Caki2 (cell line): ENCODE measurements at places on chromosomes 5 and 9.

DNA sequence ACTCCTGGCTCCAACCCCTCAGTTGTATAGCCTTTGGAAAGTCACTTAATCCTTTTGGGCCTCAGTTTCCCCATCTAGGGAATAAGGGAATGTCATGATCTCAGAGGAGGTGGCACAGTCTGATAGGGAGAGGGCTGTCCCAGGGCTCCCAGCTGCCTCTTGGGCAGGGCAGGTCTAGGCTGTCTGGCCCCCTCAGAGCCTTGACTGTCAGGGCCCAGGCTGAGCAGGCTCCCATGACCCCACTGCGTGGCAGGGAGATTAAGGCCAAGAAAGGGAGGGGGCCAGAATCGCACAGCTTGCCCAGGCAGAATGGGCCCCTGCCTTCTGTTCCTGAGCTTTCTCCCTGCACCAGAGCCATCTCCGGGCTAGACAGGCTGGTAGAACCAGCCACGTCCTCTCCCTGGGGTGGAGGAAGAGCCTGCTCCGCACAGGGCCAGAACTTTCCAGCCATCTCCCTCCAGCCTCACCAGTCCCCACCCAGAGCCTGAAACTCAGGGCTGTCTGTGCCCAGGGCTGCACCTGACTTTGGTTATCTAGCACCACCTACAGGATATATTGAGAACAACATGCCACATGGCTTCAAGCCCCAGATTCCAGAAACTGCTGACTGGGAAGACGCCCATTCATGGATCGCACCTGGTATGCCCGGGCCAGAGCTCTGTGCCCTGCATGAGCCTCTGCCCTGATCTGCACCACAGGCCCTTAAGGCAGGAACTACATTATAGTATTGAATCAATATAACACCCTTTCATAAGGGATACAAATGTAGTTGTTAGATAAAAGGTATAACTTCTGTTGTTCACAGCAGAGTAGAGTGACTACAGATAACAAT is 32.1 kb downstream of the NAIF1 start:
- peak; percentile 83 for DNase-seq

- DNase-seq, result no peak
Measured at GRCh38 chr5:142667831-142668230, 18.1 kb downstream of the FGF1 start.

DNA sequence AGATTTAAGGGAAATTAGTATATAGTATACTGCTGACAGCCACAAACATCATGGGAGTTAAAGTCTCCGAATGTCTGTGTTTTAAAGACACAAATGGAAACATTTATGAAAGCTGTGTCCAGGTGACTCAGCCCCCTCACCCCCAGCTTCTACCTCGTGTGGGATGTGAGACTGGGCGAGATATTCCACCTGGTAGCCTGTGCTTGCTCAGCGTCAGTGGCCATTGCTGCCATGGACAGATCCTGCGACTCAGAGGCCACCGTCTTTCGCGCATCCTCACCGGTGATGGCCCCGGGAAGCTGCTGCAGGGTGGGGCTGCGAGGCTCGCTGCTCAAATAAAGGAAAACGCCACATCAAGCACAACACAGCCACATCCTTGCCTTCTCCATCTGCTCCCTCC is 31.2 kb upstream of the EXOC3 start:
- no peak for DNase-seq

GRCh38 chr9:109477258-109478050 is 20.7 kb downstream of the PTPN3 start:
- DNase-seq, result peak; percentile 98

- DNase-seq, result no peak
Measured at GRCh38 chr9:32454280-32454679, 69.8 kb downstream of the ACO1 start.

- DNase-seq, result no peak
Measured at GRCh38 chr5:110496276-110496675, 230.2 kb downstream of the TMEM232 start.

DNA sequence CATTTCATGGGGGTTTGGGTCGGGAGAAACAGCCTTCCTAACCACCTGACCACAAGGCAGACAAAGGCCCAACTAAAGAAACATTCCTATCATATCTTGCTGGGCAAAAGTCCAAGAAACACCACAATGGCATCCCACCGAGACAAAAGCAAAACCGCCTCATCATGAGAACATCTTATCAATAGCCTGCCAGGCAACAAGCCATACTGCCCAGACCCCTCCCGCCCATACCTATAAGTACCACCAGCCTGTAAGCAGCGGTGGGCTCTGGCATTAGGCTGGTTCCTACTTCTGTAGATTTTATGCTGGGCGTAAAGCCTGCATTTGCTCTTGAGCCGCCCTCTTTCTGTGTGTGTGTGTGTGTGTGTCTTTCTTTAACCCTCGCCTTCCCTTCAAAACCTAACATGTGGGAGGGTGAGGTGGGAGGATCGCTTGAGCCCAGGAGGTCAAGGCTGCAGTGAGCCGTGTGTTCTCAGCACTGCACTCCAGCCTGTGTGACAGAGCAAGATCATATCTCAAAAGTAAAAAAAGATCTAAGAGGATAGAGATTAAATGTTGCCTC is 56.9 kb downstream of the PDE6A start:
- DNase-seq, result peak; percentile 83

- no peak for DNase-seq
Measured at GRCh38 chr5:27875148-27875547, 836.8 kb upstream of the CDH9 start.

- DNase-seq, result no peak
Measured at GRCh38 chr5:52603778-52604554, 183.8 kb upstream of the ITGA1 start.

DNA sequence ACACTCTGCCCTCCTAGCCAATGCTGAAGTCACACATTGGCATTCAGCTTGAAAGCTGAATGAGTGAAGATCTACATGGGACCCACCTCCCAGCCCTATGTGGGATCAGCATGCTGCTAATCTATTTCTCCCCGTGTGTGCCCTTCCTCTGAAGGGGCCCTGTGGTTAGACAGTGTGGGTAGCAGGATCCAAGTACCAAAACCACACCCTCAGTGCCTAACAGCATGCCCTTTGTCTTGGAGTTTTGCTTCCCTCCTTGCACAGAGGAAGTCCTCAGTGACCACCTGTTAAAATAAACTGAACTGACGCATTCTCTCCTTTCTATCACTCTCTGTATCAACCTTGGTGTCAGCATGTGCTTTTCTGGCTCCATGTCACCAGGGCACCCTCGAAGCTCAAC is 25.0 kb downstream of the SH3TC2 start:
- DNase-seq, result no peak

DNA sequence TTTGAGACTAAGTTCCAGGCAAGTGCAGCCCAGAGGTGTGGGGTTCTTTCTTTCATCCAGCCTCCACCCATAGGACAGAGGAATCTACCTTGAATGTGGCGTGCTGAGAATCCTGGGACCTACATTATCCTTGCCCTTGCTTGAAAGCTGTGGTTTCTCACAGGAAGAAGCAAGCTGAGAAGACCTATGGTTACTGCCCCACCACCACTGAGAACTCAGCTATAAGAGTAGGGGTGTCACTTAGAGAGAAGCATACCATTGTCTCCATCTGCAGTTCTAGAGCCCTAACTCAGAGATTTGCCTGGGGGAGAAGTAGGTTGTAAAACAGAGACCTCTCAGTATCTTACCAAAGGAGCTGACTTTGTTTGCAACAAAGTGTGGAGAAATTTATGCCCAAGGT is 72.4 kb downstream of the SV2C start:
- no peak for DNase-seq

GRCh38 chr5:129652349-129653056 is 95.4 kb upstream of the MINAR2 start:
- DNase-seq, result no peak

GRCh38 chr5:37396352-37396751 is 17.2 kb downstream of the WDR70 start:
- DNase-seq, result no peak

DNA sequence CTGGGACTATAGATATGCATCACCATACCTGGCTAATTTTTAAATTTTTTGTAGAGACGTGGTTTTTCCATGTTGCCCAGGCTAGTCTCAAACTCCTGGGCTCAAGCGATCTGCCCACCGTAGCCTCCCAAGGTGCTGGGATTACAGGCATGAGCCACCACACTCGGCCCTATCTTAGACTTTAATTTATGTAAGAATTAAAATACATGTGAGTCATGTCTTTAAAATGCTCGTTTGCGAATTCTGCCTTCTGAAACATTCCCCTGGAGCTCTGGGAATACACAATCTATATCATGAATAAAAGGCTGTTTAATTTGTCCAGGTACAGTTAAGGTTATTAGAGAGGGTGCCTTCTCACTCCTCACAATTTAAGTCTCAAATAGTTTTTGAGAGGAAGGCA is 32.8 kb downstream of the RHOBTB3 start:
- DNase-seq, result no peak

- no peak for DNase-seq
Measured at GRCh38 chr5:140153905-140154304, 21.1 kb upstream of the CYSTM1 start.

DNA sequence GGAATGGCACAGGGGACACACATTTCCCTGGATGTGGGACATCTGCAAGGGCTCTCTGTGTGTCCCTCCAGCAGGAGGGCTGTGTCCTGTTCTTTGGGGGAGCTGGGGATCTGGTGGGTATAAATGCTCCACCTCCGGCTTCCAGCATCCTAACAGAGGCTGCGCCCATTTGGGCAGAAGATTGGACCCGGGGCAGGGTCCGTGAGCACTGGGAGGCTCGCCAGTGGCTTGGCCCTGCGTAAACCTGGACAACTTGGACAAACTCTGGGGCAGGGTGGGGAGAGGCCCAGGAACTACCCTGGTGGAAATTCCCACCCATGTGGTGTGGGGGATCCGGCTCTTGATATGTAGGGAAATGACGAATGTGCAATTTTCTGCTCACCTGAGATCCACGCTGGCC is 80.9 kb downstream of the GADD45G start:
- no peak for DNase-seq

GRCh38 chr5:178163772-178164735 is 10.4 kb upstream of the NHP2 start:
- DNase-seq, result peak; percentile 79

GRCh38 chr9:2800394-2801179 is 43.3 kb downstream of the PUM3 start:
- DNase-seq, result no peak

GRCh38 chr9:123739387-123739786 is 190.5 kb downstream of the DENND1A start:
- DNase-seq, result no peak

- no peak for DNase-seq
Measured at GRCh38 chr9:70832492-70832891, 288.9 kb downstream of the TRPM3 start.

- DNase-seq, result peak; percentile 79
Measured at GRCh38 chr9:91164724-91165520, 196.8 kb downstream of the AUH start.

- DNase-seq, result peak; percentile 40
Measured at GRCh38 chr9:137423514-137424291, 510 bp downstream of the NOXA1 start.

- no peak for DNase-seq
Measured at GRCh38 chr9:136252281-136252680, 6.7 kb upstream of the QSOX2 start.

- peak; percentile 83 for DNase-seq
Measured at GRCh38 chr9:96418920-96419690, 935 bp upstream of the ZNF367 start.

DNA sequence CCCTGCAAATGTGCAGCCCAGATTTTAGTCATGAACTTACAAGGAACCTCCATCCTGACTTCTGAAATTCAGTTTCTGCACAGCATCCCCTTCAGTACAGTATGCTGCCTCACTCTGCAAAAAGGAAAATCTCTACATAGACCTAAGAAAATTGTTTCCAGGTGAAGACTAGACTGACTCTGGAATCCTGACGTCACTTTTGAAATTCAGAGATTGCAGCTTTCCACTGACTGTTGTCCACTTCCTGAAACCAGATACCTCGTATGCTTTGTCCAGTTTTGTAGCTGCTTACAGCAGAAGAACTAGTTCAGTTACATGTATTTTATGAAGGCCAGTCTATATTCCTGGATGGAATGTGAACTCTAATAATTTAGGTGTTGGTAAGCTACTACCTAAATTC is 629.3 kb upstream of the ST8SIA4 start:
- DNase-seq, result no peak
